Activated CD8-positive, alpha-beta memory T cell treated with anti-CD3 and anti-CD28 coated beads for 4 hours (primary cell): ENCODE measurements at places on chromosomes 16 and 17.

- no peak for DNase-seq
These were observed 2.9 kb downstream of the SMTNL2 start for GRCh38 chr17:4587195-4587594.

DNA sequence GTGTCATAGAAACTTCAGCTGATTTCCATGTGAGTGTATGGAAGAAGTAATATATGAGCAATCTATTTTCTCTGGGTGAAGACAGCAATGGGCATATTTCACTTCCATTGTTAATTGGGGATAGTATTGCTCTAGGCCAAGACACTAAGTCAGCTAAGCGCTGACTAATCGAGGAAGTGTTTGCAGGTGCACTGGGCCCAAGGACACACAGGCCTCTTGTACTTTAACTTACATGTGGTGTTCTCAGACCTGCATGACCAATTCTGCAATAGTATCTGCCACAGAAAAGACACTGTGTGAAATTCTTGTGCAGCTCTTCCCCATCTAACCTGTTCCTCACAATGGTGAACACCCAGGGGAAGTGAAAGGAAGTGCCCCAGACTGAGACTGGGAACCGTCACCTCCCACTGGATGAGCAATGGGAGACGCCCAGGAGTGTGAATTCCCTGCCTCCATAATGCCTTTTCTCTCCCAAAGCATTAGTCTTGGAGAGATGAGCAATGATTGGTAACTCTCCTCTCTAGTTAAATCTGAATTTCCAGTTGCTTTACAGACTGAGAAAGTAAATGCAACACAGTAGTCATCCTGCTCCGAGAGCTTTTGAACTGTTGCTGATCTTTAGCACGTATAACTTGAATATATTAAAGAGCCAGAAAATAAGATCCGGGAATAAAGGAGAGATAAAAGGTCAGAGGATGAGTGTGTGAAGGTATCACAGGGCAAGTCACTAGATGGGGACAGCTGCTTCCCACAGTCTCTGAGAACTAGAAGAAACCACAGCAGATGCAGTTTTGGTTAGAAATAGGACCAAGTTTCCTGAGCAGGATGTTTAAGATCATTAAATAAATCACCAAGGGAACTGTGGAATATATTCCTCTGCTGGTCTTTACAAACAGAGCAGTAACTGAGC, 82.6 kb downstream of the CDK5R1 start:
- no peak for DNase-seq

DNA sequence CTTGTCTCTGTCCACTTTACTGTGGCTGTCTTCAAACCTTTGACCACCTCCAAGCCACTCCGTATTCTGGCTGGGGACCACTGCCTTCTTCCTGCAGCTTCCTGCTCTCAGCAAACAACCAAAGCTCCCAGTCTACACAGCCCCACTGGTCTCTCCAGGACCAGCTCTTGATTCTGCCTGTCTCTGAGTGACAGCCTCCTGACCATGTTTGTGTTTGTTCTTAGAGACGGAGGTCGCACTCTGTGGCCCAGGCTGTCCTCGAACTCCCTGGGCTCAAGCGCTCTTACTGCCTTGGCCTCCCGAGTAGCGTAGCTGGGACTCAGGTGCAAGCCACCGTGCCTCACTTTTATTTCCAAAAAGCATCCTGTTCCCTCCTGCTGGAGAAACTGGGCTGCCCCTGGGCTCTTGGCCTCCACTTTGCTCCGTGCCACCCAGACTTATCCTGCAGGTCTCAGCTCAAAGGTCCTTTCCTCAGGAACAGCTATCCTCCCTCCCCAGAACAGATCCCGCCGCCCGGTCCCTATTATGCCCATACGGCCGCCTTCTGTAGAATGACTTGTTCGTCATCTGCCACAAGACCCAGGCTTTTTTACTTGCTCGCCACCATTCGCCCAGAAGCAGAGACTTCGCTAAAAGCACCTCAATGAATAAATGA, 9.1 kb downstream of the MNT start:
- DNase-seq: no peak

DNA sequence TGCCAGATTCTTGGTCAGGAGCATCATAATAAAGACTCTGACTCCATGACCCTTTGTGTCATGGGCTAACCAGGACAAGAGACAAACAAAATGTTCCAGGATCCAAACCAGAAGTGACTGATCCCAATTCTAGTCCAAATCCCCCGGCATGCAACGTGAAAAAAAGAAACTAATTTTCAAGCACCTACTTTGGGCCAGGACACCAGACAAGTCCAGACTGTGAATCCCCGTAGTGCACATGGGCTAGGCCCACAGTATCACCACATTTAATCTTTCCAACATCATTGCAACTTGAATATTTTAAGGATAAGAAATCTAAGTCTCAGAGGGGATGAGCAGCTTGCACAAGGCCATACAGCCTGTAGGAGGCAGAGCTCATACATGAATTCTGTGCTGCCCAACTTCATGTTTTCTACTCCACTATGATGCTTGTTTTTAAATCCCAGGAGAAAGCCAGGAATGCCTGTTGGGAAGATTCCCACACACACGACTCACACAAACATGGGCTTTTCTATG, 365.7 kb downstream of the NPIPA8 start:
- DNase-seq: no peak

DNA sequence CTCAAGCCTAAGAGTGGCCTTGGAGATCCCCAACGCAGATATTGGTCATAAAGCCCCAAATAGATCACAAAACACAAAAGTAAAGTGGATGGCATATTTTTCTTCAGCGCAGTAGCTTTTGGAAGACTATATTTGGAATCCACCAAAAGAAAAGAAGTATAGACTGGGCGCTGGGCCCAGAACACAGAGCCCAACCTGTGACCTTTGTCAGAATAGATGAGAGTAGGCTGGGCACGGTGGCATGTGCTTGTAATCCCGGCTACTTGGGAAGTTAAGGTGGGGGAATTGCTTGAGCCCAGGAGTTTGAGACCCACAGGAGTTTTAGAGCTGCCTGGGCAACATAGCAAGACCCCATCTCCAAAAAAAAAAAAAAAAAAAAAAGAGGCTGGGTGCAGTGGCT, 14.6 kb downstream of the SCIMP start:
- no peak for DNase-seq

GRCh38 chr17:43326490-43327275, 72.1 kb upstream of the ARL4D start:
- no peak for DNase-seq

DNA sequence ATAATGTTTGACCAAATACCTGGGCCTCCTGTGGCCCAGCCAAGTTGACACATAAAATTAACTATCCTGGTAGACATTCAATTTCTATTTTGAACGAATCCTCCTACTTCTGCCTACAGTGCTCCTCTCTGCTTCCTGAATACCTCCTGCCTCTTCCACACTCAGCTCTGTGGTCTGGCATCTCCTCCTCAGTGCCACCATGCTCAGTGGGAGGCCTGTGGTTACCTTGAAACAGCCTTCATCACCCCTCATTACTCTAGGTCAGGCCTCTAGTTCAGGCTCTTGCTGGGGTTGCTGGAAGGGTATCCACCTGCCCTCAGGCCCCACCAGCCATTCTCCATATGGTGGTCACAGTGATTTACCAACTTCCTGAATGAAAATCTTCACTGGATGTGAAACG, 5.1 kb downstream of the LYRM9 start:
- no peak for DNase-seq

GRCh38 chr17:66717641-66718058, 117.3 kb upstream of the CACNG5 start:
- no peak for DNase-seq

DNA sequence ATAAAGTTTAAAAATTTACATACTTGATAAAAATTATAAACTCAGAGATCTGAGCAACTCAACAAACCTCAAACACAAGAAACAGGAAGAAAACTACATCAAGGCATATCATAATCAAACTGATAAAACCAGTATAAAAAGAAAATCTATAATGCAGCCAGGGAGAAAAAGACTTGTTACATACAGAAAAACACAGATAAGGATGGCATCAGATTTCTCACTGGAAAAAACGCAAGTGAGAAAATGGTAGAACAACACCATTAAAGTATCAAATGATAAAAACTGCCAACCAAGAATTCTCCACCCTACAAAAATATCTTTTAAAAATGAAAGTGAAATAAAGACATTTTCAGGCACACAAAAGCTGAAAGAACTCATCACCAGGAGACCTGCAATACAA, 71.0 kb downstream of the CACNG1 start:
- DNase-seq: no peak

GRCh38 chr17:79002796-79003593, 6.6 kb downstream of the CANT1 start:
- no peak for DNase-seq

DNA sequence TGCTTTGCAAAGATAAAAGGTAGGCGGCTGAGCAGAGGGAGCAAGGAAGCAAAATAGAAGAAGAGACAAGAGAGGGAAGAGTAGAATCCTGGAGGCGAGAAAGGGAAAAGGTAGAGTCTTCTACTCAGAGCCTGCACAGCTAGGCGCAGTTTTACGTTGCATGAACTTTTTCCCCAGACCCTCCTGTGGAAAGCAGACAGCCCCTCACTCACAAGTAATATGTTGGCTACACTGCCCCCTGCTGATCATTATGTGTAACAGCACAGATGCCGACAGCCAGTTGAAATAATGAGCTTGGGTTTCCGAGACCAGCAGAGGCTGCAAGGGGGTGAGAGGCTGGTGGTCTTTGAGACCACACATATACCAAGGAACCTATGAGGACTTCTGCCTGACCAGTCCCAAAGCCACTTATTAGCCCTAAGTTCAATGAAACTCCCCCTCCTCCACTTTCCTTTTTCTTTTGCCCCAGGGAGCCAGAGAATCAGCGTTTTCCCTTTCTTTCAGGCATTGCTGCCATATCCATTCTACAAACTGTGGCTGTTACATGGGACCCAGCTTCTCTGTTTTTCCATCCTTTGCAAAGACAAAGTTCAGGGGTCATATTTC, 22.5 kb upstream of the CMTR2 start:
- no peak for DNase-seq

DNA sequence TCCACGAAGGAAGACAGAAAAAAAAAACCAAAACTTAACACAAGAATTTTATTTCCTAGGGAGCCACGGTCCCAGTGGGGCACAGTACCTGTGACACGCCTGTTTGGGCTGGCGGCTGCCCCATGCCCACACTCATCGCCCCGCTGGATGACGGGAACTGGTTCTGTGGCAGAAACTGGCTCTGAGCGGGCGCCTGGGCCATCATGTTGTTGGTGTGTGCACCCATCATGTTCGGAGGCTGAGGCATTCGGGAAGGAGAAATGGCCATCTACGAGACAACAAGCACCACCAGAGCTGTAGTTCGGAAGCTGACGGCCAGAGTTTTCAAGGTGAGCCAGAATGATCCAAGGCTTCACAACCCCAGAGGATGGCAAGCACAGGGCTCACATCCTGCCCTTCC, 56.3 kb upstream of the TRAP1 start:
- no peak for DNase-seq

DNA sequence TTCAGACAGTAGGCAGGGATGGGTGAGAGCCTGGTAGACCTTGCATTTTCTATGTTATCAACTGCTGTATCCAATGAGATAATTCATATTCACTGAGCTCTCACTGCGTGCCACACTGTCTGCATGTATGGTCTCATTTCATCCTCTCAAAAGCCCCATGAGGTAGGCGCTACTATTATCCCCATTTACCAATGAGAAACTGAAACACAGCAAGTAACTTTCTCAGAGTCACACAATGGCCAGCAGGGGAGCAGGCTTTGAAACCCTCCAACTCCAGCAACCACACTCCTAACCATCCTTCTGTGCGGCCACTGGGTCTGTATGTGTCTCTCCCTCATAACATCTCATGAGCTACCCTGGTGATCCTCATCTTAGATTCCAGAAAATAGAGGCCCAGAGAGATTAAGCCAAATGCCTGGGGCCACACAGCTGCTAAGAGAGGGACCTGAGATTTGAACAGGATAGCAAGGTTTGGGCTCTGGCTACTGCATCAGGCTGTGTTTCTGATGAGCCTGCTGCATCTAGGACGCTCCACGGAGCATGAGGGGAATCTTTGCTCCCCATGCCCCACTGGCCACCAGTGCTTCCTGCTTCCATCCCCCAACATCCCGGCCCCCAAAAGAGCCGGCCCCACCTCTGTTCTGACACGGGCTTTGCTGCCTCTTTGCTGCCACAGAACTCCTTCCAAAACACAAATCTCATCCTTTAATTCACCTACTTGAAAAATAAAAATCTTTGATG, 3.2 kb downstream of the CCR7 start:
- no peak for DNase-seq

DNA sequence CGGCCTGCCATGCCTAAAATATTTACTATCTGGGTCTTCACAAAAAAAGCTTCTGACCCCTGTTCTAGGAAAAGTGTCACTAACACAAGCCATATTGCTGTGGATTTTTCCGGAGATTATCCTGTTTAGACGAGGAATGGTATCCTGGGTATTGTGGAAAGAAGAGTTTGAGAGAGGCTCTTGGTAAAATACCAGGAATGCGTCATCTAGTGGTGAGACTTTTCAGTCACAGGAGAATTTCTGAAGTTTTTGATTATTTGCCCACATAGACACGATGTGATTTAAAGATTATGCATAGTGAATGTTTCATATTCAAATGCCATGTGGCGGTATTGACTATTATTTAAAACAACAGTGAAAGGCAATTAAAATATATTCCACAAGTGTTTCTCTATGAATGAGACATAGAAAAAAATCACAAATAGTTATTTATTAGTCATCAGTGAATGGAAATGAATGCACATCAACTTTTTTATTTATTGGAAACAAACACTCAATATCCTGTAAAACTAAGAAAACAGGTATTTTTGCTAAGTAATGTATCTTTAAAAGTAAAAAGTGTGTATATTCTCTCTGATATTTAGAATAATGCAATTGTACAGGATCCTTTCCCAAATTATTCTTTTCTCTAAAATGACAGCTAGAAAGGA, 7.8 kb downstream of the KRT28 start:
- DNase-seq: no peak

- no peak for DNase-seq
These were observed 6.0 kb downstream of the MTSS2 start for GRCh38 chr16:70679671-70680494.

- no peak for DNase-seq
These were observed 38.0 kb downstream of the SLC5A11 start for GRCh38 chr16:24883714-24884151.

GRCh38 chr17:69412251-69412671, 2.2 kb upstream of the MAP2K6 start:
- DNase-seq: no peak

- DNase-seq: no peak
These were observed 89.7 kb upstream of the CDYL2 start for GRCh38 chr16:80894091-80894490.

GRCh38 chr17:17061516-17061915, 19.3 kb downstream of the MPRIP start:
- DNase-seq: no peak

GRCh38 chr17:72972263-72972951, 120.1 kb downstream of the SLC39A11 start:
- no peak for DNase-seq

GRCh38 chr16:86567701-86568581, 1.3 kb downstream of the FOXC2 start:
- no peak for DNase-seq

DNA sequence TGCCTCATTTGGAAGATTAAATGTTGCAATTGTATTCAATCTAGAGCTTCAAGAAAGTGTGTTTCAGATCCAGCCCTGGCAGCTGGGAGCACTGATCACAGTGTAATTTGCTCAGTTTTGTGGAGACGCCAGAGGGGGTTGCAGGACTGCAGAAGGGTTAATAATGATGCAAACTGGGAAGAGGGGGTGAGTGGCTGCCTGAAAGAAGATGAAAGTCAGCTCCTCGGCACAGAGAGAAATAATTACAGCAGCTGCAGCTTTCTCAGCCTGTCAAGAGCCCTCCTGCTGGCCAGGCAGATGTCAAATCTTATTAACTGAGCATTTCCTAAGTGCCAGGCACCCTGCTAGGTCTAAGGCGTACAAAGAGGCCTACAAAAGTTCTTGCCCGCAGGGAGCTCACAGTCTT, 97.7 kb downstream of the ZNF18 start:
- DNase-seq: no peak

- no peak for DNase-seq
These were observed 26.7 kb downstream of the ABCC3 start for GRCh38 chr17:50661348-50661747.
